ENCODE measurements at places on chromosomes 3 and 15.
A peak's percentile ranks its signal among the peaks of the same experiment; 100 is the strongest.

DNA sequence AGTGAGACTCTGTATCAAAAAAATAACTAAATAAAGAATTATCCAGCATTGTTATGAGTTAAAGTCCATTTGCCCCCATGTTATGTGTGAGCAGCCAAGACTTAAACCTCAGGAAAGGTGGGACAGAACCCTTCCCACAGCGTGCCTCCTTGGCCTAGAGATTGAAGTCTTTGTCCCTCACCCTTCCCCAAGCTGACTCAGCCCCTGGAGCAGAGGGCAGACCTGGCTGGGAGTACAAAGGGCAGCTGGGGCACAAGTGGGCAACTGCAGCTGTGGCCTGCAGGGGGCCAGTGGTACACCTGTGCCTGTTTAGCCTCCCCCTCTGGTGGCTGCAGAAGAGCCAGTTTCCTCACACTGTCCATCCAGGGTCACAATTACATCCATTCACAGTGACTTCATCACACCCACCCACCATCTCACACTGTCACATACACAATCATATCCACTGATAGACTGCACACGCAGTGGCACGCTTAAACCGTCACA, 940 bp upstream of the ACY1 start:
- DNase-seq = peak; percentile 62

GRCh38 chr3:192834428-192834827, 83.2 kb downstream of the MB21D2 start:
- no peak for DNase-seq

DNA sequence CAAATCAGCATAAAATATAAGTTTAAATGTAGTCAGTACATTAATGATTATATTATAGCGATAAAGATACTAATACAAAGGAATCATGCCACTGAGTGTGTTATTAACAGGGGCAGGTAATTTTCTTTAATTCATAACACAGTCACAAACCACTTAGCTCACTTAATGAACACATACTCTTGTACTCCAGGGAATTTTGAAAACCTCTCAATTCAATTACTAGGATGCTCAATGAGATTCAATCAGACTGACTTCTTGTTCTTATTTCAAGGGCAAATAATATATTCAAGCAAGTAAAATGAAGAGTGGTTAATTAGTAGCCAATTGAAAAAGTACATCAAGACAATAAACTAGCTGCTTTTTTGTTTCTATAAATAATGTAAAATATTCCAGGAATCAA, 5.8 kb upstream of the SUCNR1 start:
- no peak for DNase-seq

- no peak for DNase-seq
Measured at GRCh38 chr3:65107174-65107573, 419.4 kb upstream of the ADAMTS9 start.

- no peak for DNase-seq
Measured at GRCh38 chr3:13532631-13533030, 16.3 kb upstream of the FBLN2 start.

GRCh38 chr15:95880630-95881029, 449.9 kb upstream of the NR2F2 start:
- DNase-seq = no peak

DNA sequence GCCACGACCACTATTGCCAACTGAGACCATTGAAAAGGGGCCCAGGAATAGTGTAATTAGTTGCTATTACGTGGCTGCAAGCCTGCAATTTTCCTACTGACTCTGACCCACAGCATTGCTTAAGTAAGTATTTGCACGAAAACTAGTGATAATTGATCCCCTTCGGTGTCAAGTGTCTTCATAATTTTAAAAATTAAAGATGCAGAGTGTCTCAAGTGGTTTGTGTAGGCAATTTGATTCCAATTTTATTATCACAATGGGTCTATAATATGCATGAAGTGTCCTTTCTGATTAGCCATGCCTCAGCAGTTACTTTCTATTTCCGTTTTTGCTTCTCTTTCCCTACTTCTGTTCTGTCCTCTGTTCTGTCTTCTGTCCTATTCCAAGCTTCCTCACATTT, 259.2 kb downstream of the C3orf38 start:
- no peak for DNase-seq

DNA sequence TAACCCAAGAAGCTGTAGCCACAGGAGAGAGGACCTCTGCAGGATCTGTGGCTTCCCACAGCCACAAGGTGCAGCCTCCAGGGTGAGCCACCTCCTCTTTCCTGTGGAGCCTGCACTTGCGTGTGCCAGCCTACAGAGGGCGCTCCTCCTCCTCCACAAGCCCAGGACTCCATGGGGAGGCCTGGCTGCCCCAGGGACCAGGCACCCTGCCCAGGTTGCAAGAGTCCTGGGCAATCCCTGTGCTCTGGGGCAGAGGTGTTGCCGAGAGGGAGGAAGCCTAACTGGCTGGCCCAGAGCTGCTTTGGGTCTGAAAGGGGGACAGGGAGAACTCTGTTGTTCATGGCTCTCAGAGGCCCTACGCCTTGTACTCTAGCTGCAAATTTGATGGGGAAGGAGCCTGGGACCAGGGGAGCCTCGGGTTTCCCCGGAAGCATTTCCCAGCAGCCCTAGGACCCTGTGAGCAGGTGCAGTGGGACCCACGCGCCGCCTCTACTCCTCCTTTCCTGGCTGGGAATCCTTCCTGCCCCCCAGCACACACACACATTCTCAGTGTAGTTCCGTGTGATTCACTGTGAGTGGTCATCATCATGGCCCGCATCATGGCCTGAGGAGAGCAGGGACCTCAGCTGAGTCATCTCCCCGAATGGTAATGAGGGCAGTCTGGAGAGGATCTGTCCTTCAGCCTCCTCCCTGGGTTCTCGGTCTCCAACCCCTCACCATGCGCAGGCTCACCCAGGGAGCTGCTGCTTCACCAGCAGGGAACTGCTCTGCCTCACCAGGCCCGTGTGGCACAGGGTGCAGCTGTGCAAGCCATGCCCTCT, 24.3 kb downstream of the TBC1D21 start:
- peak; percentile 4 for DNase-seq

- no peak for DNase-seq
Measured at GRCh38 chr15:42020713-42021273, at the start of gene PLA2G4E. Gene PLA2G4E (minus strand): TSS chr15:42021042. CDS start chr15:42021030, 12 bp downstream.

GRCh38 chr3:155766206-155766605, 21.3 kb upstream of the PLCH1 start:
- no peak for DNase-seq

GRCh38 chr3:41404582-41404981, 205.3 kb downstream of the CTNNB1 start:
- no peak for DNase-seq

GRCh38 chr3:127443581-127444375, 146.8 kb downstream of the TPRA1 start:
- DNase-seq = no peak

DNA sequence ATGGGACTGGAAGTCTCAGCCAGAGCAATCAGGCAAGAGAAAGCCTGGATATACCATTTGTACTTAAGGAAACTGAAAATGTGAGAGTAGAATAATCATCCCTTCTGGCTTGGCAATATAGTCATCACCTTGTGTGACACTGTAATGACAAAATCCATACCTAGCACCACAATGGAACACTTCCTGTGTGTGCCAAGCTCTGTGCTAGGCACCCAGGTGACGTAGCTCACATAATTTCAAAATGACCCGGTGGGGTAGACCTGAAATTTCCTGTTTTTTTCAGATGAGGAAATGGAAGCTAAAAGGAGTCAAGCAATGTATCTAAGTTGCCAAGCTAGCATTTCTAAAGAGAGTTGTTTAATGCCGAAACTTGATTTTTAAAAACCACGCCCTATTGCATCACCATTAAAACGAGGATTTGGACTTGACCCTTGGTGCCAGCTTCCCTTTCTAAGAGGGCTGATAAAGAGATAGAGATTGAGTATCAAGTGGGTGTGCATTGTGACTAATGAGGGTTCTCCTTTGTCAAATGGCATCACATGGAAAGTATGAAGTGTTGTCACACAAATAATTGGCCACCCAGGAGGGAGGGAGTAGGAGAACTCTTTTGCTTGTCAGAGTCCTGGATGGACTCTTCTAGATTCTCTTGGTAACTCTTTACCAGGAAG, 141.3 kb upstream of the PDZRN3 start:
- DNase-seq = no peak

DNA sequence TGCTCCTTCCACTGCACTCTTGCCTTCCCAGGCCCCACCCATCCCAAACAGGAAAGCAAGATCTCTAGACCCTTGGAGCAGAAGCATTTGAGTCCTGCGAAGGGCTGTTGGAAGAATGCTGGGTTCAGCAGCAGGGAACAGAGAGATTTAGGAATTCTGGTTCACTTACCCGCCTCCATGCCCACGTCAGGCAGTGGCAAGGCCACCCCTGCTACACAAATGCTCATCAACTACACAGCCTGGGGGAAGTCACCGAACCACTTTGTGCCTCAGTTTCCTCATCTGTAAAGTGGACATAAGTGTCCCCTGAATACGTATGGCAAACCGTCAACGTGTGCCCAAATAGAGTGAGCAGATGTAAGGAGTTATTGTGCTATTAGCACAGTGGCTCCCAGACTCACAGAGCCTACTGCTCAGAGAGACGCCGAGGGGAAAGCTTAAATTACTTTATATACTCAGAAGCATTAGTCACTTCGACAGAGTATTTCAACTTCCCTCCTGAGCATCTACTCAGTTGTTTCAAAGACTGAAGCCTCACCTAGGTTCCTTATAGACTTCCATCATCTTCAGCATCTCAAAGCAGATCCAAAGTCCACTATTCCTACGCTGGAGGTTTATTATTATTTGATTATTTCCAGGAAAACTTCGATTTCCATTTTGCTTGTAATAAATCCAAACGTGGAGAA, 905 bp downstream of the HOMER2 start:
- DNase-seq = peak; percentile 8

- no peak for DNase-seq
Measured at GRCh38 chr3:155748611-155749365, 3.9 kb upstream of the PLCH1 start.

DNA sequence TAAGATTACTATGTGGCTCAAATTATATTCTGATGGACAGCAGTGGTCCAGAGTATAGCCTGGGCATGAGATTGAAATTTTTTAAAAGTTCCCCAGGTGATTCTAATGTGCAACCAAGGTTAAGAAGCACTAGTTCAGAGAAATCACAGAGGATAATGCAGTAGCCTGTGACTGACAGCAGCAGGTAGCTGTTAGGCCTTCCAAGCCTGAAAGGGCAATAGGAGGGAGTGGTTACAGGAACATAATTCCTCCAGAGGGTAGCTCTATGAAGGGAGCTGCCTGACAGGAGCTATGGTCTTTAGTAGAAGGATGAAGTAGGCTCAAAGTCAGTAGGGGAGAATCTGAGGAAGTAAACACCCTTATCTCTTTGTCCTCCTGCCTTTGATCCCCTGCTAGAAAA, 342.9 kb upstream of the PPP2R3A start:
- DNase-seq = no peak

- no peak for DNase-seq
Measured at GRCh38 chr3:71724584-71725270, 475 bp downstream of the EIF4E3 start.

DNA sequence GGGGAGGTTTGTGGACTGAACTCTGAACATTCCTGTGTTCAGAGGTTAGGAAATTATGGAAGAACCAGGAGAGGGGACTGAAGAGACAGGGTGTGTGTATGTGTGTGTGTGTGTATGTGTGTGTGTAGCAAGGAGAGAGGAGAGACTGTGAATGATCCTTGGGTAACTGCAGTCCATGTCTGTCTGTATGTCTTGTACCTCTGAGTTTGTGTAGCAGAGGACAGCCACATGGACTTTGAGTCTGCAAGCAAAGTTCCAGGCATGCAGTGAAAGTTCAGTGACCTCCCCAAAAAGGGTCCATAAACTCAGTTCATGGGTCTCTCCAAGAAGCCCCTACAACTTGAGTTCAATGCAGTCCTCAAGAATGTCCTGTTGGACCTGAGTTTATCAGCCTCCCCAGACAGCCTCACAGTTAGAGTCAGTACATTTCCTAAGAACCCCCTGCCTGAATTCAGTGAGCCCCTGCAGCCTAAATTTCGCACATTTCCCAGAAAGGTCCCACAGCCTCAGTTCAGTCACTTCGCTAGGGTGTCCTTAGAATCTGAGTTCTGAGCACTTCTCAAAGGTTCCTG, 28.3 kb upstream of the HERC1 start:
- DNase-seq = no peak

- DNase-seq = no peak
Measured at GRCh38 chr3:184320104-184320445, 5.7 kb downstream of the EIF4G1 start.

DNA sequence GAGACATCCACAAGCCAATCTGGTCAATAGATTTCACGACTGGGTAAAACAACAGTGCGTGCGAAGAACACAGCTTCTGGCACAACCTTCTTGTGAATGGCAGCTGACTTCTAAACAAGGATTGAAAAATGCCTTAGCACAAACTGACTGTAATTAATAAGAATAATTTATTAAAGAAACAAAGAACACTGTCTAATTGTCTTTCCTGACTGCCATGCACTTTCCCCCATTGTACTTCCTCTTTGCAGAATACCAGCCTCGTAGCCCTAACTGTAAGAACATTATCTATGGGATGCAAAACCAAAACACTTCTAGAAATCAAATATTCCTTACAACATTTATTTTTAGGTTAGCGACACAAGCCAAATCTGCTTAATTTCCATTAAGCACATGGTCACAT, 6.5 kb downstream of the FOXP1 start:
- DNase-seq = no peak

- DNase-seq = no peak
Measured at GRCh38 chr3:126024049-126024854, 55.3 kb downstream of the ROPN1B start.

DNA sequence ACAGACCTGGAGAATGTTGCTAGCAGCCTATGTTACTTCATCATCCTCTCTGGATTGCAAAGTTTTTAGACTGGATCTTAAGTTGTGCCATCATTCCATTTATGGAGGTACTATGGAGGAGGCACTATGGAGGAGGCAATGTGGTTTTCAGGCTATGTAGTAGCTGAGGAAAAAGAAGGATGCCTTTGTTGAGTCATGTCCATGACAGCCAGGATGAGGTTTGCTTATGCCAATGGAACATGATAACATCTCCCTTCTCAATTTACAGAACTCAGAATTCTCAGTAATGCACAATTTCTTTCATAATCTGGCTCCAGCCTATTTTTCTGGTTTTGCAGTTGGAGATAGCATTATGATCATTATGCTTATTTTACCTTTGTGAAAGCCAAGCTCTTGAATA, 65.9 kb upstream of the TMEM108 start:
- no peak for DNase-seq
